CD4-positive, CD25-positive, alpha-beta regulatory T cell (primary cell): ENCODE measurements at places on chromosomes 7 and 10. TPM values are rescaled to one million over a fixed set of nuclear protein-coding genes. Genes with fewer than 3 reads are reported as not detected.

Gene C10orf53
- polyA plus RNA-seq = not detected

DNA sequence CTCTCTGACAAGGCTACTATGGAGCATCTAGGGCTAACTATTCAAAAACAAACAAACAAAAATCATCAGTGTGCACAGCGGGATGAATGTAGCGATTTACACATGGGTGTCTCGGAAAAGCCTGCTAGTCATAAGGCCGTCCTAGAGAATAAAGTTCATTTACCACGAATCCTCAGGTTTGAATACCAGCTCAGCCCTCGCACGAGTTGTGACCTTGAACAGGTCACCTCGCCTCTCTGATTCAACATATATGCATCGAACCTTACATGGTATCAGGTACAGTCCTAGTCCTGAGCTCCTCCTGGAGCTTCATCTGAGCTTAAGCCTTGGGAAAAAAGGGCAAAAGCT is 572 bp downstream of the ATP5MF start:
- H3K4me1 ChIP-seq = peaks cover 34% of the 10 kb centered on the region
- peak overlapping the region; percentile 85 for H3K4me3 ChIP-seq
- H3K27me3 ChIP-seq = no peaks in the 10 kb centered on the region
- peak overlapping the region; percentile 77 for H3K27ac ChIP-seq
- DNase-seq = no peak

Gene CCL24
- polyA plus RNA-seq = not detected

Gene ZNF518A
- 14.1 TPM for polyA plus RNA-seq

- no peak overlapping the region for H3K4me3 ChIP-seq
- H3K36me3 ChIP-seq = no peaks in the 10 kb centered on the region
- DNase-seq = no peak
- no peaks in the 10 kb centered on the region for H3K4me1 ChIP-seq
- H3K27me3 ChIP-seq = no peaks in the 10 kb centered on the region
Measured at GRCh38 chr7:2487586-2488271, 11.5 kb upstream of the GRIFIN start.

GRCh38 chr7:115410972-115411686 is 489.2 kb downstream of the MDFIC start:
- DNase-seq = no peak
- no peaks in the 10 kb centered on the region for H3K4me1 ChIP-seq
- H3K27me3 ChIP-seq = no peaks in the 10 kb centered on the region
- H3K27ac ChIP-seq = no peak overlapping the region
- no peaks in the 10 kb centered on the region for H3K36me3 ChIP-seq
- no peak overlapping the region for H3K4me3 ChIP-seq

- H3K27ac ChIP-seq = no peak overlapping the region
- no peaks in the 10 kb centered on the region for H3K27me3 ChIP-seq
- DNase-seq = no peak
- peaks cover 38% of the 10 kb centered on the region for H3K36me3 ChIP-seq
- peaks cover 5% of the 10 kb centered on the region for H3K4me1 ChIP-seq
Measured at GRCh38 chr7:155674556-155674955, 30.1 kb downstream of the RBM33 start.

DNA sequence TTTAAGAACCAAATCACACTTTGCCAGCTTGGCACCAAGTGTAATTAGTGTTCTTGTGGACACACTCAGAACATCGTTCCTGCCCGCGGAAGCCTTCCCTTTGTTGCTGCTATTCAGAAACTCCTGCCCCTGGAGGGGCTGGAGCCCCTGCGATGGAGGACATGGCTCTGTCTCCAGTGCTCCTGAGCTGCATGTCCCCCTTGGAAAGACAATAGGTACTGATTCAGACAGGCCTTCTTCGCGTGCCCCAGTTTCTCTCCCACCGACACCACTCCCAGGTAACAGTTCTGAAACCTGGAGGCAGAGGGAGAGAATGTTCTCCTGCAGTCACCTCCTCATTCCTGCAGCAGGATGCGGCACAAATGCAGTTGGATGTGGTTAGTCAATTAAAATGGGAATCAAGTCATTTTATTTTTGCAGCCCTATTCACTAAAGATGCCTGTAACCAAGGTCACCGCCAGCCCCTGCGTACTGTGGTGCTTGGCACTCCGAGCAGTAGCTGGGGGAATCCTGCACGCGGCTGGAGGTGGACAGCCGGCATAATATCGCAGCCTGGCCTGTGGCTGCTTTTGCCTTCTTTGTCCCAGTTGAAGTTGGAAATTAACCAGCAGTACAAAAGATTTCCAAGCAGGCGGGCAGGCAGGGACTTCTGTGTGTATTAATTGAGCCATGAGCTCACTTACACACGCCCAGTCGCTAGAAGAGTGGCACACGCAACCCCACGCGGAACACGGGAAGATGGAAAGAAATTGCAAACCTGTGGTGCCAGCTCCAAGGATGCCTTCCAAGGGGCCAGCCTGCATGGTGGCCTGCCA is 205.7 kb downstream of the EBF3 start:
- no peak for DNase-seq
- no peaks in the 10 kb centered on the region for H3K27me3 ChIP-seq

- DNase-seq = no peak
- H3K27me3 ChIP-seq = no peaks in the 10 kb centered on the region
- peaks cover 4% of the 10 kb centered on the region for H3K36me3 ChIP-seq
- no peak overlapping the region for H3K4me3 ChIP-seq
Measured at GRCh38 chr10:132714096-132714985, 71.6 kb downstream of the NKX6-2 start.

- DNase-seq = no peak
- no peak overlapping the region for H3K27ac ChIP-seq
- no peaks in the 10 kb centered on the region for H3K36me3 ChIP-seq
- peaks cover 7% of the 10 kb centered on the region for H3K27me3 ChIP-seq
- H3K4me1 ChIP-seq = no peaks in the 10 kb centered on the region
Measured at GRCh38 chr7:36054637-36055036, 98.4 kb upstream of the EEPD1 start.

DNA sequence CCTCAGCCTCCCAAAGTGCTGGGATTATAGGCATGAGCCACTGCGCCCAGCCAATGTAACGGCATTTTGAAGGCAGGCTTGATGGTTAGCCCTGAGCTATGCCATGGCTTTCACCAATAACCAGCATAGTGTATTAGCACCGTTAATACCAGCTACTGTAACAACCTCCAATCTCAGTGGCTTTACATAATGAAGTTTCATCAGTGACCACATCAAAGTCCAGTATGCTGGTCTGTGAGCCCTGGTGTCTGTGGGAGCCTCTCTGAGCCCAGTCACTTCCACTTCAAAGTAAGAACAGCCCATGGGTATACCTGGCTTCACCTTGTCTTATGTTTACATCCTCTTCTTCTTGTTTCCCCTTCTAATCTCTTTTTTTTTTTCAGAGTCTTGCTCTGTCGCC is 11.6 kb upstream of the ZDHHC4 start:
- H3K4me3 ChIP-seq = no peak overlapping the region
- no peak for DNase-seq
- no peaks in the 10 kb centered on the region for H3K4me1 ChIP-seq
- no peaks in the 10 kb centered on the region for H3K27me3 ChIP-seq
- no peaks in the 10 kb centered on the region for H3K36me3 ChIP-seq
- no peak overlapping the region for H3K27ac ChIP-seq

Gene ELOVL3
- polyA plus RNA-seq = not detected

Gene MARVELD1
- not detected for polyA plus RNA-seq

DNA sequence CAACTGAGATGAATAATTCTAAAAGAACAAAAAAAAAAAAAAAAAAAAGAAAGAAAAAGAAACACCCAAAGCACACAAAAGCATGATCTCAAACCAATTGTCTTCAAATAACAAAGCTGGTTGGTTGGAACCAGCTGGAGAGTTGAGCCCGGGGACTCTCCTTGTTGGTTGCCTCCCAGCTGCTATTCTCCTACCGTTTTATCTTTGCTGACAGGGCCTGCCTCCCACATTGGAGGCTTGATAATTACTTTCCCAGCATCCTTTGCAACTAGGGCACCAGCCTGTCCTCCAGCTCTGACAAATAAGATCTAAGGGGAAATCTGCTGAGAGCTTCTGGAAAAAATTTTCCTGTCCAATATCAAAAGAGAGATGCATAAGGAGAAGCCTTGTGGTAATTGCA is 6.8 kb downstream of the PON1 start:
- no peaks in the 10 kb centered on the region for H3K4me1 ChIP-seq
- H3K36me3 ChIP-seq = no peaks in the 10 kb centered on the region
- H3K4me3 ChIP-seq = no peak overlapping the region
- no peaks in the 10 kb centered on the region for H3K27me3 ChIP-seq

Gene PTCD1
- 3.8 TPM for polyA plus RNA-seq

- H3K4me1 ChIP-seq = no peaks in the 10 kb centered on the region
- peaks cover 5% of the 10 kb centered on the region for H3K27me3 ChIP-seq
- no peak overlapping the region for H3K4me3 ChIP-seq
- no peak for DNase-seq
- H3K27ac ChIP-seq = no peak overlapping the region
Measured at GRCh38 chr10:48523212-48523819, 81.6 kb downstream of the ARHGAP22 start.
